ENCODE measurements at places on chromosomes 11 and 22.

GRCh38 chr11:77197626-77198320 lies 69.7 kb downstream of the MYO7A start:
- no peak for DNase-seq

DNA sequence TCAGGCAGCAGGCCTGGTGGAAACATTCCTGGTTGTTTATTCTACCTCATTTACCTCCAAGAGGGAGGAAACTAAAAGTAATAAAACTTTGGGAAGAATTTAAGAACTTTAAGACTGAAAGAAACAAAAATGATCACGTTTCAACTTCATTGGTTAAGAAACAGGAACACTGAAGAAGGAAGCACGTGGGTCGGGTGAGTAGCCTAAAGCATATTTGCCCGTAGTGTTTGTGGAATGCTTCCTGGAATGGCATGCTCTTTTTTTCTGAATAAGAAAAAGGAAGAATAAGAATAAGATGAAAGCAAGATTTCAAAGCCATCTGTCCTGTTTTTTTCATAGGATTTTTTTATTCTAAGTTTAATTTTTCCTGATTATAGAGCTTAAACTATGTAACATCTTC lies 83.1 kb downstream of the WNT11 start:
- no peak for DNase-seq

GRCh38 chr11:71309181-71309580 lies 56.8 kb upstream of the SHANK2 start:
- no peak for DNase-seq

- DNase-seq: no peak
These were observed 75.6 kb upstream of the HORMAD2 start for GRCh38 chr22:30004694-30005093.

GRCh38 chr11:10462746-10463300 lies 7.8 kb downstream of the AMPD3 start:
- DNase-seq: no peak

DNA sequence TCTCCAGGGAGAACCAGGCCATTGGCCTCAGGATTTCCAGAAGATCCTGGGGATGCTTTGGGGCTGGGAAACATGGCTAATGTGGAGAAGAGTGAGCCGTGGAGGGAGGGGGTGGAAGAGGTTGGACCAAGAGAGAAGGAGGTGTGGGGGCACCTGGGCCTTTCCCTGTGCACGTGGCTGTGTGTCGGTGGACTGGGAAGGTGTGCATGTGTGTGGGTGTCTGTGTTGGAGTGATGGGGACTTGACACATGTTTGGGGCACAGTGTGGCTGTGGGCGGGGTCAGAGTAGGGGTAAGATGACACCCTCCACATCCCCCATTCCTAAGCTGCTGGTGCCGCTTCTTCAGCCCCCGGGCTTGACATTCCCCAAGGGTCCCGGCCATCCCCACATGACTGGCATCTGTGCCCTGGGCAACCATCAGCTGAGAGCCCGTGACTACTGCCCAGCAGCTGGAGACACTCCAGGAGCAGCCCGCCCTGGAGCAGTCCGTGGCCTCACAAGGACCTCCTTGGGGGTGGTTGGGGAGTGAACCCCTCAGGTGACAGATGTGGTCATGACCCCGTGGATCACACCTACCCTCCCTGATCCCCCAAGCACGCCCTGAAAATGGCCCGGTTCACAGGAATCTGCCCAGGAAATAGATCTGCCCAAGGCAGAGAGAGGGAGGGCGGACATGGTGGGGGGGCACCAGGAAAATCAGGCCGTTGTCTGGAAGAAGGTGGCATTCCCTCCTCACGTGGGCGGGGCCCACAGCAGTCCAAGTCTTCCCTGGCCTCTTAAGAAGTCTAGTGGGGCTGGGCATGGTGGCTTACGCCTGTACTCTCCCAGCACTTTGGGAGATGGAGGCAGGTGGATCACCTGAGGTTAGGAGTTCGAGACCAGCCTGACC lies 34.8 kb upstream of the SOX10 start:
- no peak for DNase-seq

DNA sequence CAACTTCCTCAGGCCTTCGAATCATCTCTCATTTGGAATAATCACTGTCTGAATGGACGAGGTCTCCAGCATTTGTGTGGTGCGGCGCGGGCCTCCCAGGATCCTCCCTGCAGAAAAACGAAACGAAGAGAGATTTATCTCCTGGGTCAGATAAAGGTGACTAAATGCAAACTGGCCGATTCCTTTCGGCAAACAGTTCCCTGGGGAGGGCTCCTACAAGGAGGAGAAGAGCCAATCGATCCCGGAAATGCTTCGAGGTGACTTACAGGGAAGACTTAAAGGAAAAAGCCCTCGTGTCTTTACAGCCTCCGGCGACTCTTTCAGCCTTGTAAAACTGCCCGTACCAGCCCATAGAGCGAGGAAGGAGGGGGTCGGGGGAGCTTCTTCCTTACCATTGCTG lies 126.5 kb downstream of the MIAT start:
- DNase-seq: no peak

DNA sequence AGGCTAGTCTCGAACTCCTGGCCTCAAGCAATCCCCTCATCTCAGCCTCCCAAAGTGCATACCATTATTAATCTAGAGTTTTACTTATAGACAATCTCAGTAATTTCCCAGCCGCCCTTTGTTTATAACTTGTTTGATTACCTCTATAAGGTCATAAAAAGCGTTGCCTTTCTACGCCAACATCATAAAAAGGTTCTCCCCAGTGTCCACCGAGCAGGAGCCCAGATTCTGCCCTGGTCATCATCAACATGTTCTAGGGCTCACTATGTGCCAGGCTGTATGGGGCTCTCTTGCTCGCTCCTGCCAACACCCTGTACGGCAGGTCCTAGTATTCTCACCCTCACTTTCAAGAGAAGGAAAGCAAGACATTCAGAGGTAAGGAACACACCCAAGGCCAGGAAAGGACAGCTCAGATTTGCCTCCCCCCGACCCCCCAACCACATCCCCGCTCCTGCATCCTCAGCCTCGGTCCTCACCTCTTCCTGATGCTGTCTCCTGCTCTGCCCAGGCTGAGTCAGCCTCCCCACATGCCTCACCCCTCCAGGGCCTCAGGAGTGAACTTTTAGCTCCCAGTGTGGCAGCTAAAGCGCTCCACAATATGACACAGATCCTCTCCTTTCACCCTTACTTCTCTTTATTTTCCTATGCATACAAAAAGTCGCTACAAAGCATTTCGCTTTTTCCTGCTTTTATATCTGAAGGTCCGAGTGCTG lies 14.3 kb downstream of the ARFGAP3 start:
- peak; percentile 22 for DNase-seq
